CD4-positive, alpha-beta T cell treated with Interleukin-4 for 1 hour (primary cell): ENCODE measurements at places on chromosomes 3 and 15.

DNA sequence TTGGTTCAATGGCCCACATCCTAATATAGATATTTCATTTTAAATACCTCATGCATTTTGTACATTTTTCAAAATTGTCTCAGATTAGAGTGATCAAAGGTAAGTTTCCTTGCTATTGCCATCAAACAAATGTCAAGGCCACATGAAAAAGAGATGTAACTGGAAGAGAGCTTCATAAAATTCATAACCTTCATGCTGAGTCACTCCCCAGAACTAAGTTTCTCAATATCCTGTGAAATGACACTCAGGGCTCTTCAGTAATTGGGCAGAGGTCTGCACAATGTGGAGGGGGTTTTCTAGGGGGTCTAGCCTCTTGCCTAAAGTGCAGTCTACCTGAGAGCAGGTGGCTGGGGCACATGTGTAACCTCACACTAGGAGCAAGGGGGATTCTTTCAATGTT is 152.2 kb upstream of the SLC2A2 start:
- DNase-seq, result no peak

GRCh38 chr15:55422089-55422488 is 13.8 kb downstream of the PIERCE2 start:
- DNase-seq, result no peak

DNA sequence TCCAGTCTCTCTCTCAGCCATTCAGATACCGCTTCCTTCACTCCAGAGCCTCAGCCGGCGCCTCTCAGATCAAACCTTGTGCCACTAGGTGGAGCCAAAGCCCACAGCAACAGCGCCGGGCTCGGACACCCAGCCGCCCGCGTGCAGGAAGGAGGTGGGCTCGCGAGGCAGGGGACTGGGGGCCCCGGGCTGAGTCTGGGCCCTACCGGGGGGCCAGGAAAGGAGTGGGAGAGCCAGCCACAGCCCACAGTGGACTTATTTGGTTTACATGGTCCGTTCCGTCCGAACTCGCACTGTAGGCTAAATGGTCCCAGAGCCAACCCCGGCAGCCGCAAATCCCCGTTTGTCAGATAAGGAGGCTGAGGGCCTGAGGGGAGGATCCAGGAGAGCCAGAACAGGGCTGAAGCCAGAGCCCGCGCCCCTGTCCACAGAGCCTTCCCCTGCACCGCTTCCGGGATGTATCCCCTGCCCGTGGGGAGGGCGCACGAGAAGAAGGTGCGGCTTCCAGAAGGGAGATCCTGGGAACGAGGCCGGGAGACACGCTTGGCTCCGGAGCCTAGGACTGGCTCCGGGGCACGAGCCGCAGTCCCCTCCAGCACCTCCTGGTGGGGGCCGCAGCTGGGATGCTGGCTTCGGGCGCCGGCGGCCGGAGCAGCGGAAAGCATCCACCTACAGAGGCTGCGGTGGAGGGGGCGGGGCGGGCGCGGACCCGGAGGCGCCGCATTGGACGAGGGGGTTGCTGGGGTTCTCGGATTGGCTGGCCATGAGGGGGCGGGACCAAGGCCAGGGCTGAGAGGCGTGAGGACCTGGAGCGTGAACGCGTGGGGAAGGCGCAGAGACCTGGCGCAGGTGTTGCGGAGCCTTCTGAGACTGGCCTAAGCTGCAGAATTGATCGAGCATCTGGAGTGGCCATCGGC is 6.5 kb upstream of the CYP11A1 start:
- DNase-seq, result peak; percentile 95

DNA sequence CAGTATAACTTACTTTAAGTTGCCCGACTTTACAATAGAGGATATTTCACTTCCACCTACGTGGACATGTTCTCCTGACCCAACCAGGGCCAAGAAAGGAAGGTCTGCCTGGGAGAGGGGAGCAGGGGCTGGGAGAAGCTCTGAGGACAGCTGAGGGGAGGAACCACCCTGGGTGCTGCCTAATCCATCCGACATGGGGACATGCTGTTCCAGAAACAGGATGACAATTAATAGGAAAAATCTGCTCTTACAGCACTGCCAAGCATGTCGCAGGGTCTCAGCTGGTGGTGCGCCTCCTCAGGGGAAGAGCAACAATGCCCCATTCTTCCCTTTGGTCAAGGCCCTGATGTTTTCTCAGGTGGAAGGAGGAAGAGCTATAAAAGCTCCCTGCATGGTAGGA is 132.3 kb downstream of the NTRK3 start:
- no peak for DNase-seq

DNA sequence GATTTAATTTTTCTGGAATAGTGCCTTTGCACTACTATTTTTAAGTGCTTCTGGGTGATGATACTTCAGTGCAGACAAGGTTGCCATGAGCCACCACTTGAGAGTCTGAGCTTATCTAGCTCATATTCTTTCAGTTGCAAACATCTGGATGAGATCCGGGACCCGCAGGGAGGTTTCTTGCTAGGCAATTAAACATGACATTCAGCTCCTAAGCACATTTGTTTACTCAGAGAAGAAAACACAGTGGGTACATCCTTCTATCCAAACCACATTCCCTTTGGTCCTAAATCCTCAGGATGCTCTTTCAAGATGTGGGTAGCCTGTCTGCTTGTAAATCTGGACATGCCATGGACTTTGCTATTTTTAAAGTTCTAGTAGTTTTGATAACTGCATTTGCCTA is 12.0 kb downstream of the PLSCR1 start:
- DNase-seq, result no peak

- DNase-seq, result peak; percentile 65
Measured at GRCh38 chr3:134308350-134308891, 57.8 kb upstream of the RYK start.

DNA sequence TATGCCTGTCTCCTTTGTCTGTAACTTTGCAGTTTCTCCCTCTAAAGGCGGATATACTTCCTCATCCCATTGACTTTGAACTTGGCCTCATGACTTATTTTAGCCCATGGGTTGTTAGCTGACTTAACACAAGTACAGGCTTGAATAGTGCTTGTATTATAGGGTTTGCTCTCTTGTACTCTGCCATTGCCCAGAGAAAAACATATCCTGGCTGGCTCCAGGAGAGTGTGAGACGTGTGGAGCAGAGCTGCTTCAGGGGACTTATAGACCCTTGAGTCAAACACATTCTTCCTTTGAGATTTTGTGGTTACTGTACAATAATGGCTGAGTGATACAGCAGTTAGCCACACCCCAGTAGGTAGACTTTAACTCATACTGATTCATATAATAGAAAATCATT is 124.0 kb downstream of the RAP2B start:
- DNase-seq, result no peak
